ENCODE measurements at places on chromosomes 2 and 18.

GRCh38 chr2:179044500-179044899 lies 5.4 kb downstream of the CCDC141 start:
- DNase-seq: no peak

DNA sequence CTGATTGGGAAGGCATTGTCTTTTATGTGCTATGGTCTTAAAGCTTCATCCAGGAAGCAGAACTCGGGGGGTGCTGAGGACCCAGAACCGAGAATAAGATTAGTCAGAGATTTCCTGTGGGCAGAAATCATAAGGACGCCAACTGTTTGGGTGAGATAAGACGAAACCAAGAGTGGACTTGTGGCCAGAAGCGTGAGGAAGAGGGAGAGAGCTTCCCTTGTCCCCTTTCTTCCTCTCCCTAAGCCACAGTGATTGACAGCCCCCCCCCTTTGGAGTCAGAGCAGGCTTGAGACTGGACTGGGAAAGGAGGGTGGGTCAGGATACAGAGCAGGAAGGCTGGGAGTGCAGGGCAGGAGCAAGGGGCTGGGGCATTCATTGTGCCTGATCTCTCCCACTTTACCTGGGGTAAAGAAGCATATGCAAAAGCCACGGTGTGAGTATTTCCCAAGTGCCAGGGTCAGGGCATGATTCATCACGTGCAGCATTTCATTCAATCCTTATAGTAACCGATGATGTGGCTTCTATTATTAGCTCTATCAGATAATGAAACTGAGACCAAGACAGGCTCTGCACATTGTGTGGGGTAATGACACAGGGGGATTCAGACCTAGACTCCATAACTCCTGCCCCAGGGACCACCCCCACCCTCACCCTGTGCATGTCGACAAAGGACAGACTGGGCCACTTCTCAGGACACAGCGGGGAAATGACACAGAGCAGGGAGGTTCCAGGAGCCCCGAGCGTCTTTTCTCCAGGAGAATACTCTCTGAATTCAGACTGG lies 3.0 kb upstream of the IL1RN start:
- DNase-seq: no peak

- DNase-seq: no peak
Measured at GRCh38 chr18:56508370-56509036, 129.9 kb downstream of the TXNL1 start.

GRCh38 chr18:25042641-25043051 lies 309.3 kb downstream of the ZNF521 start:
- no peak for DNase-seq

Data from stimulated activated CD4-positive, alpha-beta T cell treated with anti-CD3 and anti-CD28 coated beads, TNF-alpha, amount 100 ng/mL, for 1 hour (primary cell).